ENCODE measurements at places on chromosomes 16 and 17. TPM values are rescaled to one million over a fixed set of nuclear protein-coding genes. Genes with fewer than 3 reads are reported as not detected.

PLA2G10 gene
- not detected for total RNA-seq

TMEM88 gene
- total RNA-seq = 382 TPM

SRL gene
- total RNA-seq = 0.07 TPM

RPAIN gene
- 40.4 TPM for total RNA-seq

ERN2 gene
- not detected for total RNA-seq

CHRNE gene
- total RNA-seq = 2.5 TPM

SCARF1 gene
- 102 TPM for total RNA-seq

VMO1 gene
- 0.13 TPM for total RNA-seq

UMOD gene
- not detected for total RNA-seq

KIF19 gene
- 4.9 TPM for total RNA-seq

HOXB9 gene
- 10.6 TPM for total RNA-seq

PER1 gene
- total RNA-seq = 14.5 TPM

EPX gene
- not detected for total RNA-seq

E4F1 gene
- total RNA-seq = 25.5 TPM

TXNDC11 gene
- 52.2 TPM for total RNA-seq

Measured in mammary microvascular endothelial cell (primary cell).